ENCODE measurements at places on chromosomes 16 and 17.
A peak's percentile ranks its signal among the peaks of the same experiment; 100 is the strongest.

GRCh38 chr17:27586203-27586721, 44.7 kb upstream of the LGALS9 start:
- peak; percentile 84 for DNase-seq

DNA sequence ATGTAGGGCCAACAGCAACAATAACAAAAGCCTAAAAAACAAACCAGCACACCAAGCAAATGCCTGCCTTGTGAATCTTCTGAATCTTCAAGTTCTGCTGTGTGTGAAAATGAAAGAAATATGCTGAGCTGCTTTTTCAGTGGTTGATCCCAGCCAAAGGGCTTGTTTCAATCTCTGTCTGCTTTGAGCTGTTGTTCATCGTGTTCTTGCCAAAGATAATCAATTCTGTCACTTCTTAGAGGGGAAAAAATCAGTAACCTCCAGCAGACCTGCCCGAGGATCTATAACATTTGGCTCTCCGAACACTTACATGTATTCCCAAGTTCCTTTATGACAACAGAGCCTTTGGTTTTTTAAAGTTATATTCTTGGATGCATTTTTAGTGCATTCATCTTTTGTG, 65.9 kb downstream of the VPS35L start:
- no peak for DNase-seq

DNA sequence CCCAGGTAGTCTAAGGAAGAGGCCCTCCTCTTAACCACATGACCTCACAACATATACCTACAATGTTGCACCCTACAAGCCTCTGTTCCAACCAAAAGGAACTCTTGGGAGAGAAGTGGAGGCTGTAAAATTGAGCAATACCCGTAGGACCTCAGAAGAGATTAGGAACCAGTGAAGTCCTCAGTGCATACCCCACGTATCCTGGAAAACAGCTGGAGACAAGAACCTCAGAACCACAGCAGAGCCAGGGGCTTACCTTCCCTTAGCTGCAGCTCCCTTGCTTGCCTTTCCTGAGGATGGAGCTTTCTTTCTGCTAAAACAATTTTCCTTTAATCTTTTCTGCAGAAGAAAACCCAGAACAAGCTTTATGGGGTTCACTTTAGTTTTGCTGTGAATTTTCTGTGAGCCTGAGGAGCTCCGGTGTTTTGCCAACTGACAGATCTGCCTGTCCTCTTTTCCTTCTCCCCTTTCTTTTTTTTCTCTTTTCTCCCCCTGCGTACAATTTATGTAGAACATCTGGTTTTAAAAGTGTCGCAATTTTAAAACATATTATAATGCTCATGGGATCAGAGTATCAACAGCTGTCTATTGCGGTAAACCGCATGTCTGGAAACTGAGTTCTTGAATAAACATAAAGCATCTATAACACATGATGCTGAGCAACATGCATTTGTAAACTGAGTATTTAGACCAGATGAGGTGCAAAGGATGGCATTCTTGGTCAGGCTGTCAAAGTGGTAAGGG, 226.4 kb upstream of the MAF start:
- no peak for DNase-seq

GRCh38 chr17:61729690-61730268, 133.5 kb downstream of the BRIP1 start:
- no peak for DNase-seq

- DNase-seq: peak; percentile 48
Observed at GRCh38 chr17:62630365-62631085, 3.1 kb downstream of the MRC2 start.

DNA sequence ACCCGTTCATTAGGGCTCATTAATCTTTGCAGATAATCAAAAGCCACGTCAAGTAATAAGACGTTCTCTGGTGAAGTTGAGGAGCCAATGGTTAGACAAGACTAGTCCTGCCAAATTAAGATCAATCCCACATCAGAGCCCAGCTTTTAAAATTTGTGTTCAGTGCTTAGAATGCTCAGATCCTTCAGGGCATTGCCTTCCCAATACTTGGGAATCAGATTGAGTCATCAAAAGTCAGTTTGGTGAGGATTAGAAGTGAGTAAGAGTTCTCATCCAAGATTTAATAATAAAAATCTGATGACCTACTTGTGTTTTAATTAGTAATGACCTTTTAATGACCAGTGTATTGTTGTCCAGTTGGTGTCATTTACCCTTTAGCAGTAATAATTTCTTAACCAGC, 19.8 kb downstream of the MAP2K4 start:
- DNase-seq: no peak
